ENCODE measurements at places on chromosomes 6 and 20.

GRCh38 chr20:2815242-2815900, 584 bp downstream of the C20orf141 start:
- DNase-seq = no peak

DNA sequence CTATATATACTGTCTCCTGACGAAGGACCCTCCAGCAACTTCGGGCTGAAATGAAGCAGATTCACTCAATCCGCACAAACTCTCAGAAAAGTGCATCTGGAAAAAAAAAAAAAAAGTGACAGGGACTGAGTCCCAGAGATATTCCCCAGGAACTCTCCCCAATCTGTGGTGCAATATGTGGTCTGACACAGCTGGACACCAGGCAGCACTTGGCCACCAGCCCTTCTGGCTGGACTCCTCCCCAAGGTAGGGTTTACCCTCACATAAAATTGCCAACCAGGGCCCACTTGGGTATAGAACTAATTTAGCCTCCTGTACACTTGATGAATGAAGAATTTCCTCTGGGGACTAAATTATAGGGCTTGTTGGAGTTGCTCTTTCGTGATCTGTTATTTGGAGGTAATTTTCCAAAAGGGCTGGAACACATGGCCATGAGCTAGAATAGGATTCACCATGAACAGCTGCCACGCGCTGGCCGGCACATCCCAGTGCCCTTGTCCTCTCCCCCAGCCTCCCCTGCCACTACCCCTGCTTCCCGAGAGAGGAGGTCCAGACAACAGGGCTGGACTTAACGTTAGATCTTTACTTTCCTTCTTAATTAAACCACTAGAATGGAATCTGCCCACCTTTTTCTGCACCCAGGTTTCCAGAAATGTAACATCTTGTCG, 379.2 kb downstream of the BMP2 start:
- DNase-seq = no peak

- no peak for DNase-seq
These were observed 6.6 kb downstream of the NKX2-4 start for GRCh38 chr20:21390768-21391167.

DNA sequence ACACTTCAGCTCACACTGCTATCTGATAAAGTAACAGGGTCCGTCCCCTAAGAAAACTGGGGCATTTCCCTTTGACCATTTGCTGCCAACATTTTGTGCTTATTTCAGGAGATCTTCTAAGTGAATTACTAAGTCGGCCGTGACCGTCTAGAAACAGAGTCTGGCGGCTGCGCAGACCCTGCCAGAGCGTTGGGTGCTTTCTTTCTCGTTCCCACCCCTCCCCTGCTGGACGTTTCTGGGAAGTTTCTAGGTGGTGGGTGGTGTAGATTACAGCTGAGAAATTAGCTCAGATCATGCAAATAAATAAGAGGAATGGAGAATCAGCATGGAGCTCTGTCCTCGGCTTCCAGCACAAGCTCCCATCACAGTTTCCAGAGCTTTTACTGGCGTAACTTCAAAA, 128.1 kb downstream of the MYLK4 start:
- DNase-seq = no peak

DNA sequence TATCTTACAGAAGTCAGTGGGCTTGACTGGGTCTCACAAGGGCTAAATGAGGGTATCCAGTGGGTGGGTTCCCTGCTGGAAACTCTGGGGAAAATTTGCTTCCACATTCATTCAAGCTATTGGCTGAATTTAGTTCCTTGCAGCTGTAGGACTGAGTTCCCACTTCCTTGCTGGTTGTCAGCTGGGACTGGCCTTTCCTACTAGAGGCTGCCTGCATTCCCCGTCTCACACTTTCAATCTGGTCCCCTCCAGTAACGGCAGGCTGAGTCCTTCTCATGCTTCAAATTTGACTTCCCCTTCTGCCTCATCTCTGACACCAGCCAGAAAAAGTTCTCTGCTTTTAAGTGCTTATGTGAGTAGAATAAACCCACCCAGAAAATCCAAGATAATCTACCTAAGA, 4.4 kb downstream of the CSNK2A1 start:
- no peak for DNase-seq

GRCh38 chr20:62349556-62350097, 17.5 kb downstream of the LAMA5 start:
- DNase-seq = no peak
